Neural crest cell (in vitro differentiated cells): ENCODE measurements at places on chromosomes 4 and X. TPM values are rescaled to one million over a fixed set of nuclear protein-coding genes. Genes with fewer than 3 reads are reported as not detected.

DNA sequence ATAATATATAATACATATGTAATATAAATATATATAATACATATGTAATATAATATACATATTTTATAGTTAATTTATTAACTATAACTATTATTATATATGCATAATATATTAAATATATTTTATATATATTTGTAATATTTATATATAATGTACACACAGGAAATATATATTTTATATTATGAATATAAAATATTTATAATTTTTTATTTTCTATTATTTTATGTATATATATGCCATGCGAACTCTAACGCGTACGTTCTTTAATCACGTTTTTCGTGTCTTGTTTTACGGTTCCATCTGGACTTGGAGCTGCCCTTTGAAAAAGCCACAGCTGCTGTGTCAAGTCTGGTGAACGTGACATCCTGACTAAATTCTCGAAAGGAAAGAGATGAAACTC lies 332.1 kb downstream of the ASMT start:
- no peak for DNase-seq
- no peaks in the 10 kb centered on the region for H3K27me3 ChIP-seq
- no peak overlapping the region for H3K4me3 ChIP-seq
- no peak overlapping the region for H3K27ac ChIP-seq
- H3K36me3 ChIP-seq = no peaks in the 10 kb centered on the region
- H3K4me1 ChIP-seq = no peaks in the 10 kb centered on the region

DNA sequence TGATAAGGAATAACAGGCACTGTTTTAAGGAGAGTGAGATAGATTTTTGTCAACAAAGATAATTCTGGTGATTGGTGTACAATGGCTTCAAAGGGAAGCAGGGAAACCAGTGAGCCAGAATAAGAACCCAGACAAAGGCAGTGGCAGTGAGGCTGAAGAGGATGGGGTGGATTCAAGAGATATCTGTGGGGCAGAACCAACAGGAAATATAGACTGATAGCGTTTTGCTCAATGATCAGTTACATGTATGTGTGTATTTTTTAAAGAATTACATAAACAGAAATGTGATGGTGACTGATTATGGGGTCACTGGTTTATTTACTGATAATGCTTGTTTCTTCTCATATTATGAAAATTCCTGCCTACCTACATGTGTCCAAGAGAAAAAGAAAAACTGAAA lies 66.4 kb downstream of the AMMECR1 start:
- H3K4me3 ChIP-seq = no peak overlapping the region
- no peaks in the 10 kb centered on the region for H3K27me3 ChIP-seq
- H3K36me3 ChIP-seq = no peaks in the 10 kb centered on the region

DNA sequence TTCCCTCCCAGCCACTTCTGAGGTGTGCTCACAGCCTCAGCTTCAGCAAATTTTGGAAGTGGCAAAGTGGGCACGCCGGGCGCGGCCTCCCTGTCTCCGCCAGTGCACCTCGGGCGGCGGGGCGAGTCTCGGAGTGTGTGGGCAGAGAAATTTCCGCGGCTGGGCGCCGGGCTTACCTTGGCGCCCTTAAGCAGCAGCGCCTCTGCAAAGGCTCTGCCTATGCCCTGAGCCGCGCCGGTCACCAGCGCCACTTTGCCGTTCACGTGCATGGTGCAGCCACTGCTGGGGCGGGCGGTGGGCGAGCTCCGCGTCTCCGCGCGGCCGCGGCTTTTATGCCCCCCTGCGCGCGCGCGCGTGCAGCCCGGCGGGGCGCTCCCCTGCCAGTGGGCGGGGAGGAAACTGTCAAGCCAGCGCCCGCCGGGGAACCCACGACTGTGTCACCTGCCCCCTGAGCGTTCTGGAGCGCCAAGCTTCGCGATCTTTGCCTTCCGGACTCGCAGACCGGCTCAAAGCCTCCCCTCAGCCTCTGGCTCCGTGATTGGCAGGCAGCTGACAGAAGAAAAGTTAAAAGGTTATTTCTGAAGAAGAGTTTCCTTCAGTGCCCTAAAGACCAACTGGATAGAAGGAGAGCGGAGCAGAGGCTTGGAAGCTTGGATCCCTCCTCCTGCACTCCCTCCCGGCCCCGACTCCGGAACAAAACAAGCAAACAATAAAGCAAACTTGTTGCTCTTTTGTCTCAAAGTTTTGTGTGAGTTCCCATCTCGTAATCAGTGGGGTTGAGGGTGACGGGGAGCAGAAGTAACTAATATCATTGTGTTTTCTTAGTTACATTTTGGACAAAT lies at the start of gene HPGD:
HPGD (minus strand) TSS at position 306 of the 842 bp plus-strand sequence; CDS start at position 269, 37 bp downstream.
- H3K27ac ChIP-seq = no peak within 1 kb of the TSS
- peaks cover 9% of the 10 kb centered on the region for H3K4me1 ChIP-seq
- peaks cover 75% of the 10 kb centered on the region for H3K27me3 ChIP-seq
- peak within 1 kb of the TSS; percentile 89 for H3K4me3 ChIP-seq
- DNase-seq = peak; percentile 26
- H3K36me3 ChIP-seq = no peaks in the 10 kb centered on the region

The GABRQ gene
- total RNA-seq = 0.84 and 0.91 TPM in 2 replicates

GRCh38 chrX:85627363-85627762 lies 247.9 kb upstream of the POF1B start:
- DNase-seq = no peak
- no peak overlapping the region for H3K4me3 ChIP-seq
- no peaks in the 10 kb centered on the region for H3K27me3 ChIP-seq
- no peaks in the 10 kb centered on the region for H3K4me1 ChIP-seq
- H3K27ac ChIP-seq = no peak overlapping the region

The BMX gene
- total RNA-seq = not detected in 2 replicates

The GPR82 gene
- not detected in 2 replicates for total RNA-seq

DNA sequence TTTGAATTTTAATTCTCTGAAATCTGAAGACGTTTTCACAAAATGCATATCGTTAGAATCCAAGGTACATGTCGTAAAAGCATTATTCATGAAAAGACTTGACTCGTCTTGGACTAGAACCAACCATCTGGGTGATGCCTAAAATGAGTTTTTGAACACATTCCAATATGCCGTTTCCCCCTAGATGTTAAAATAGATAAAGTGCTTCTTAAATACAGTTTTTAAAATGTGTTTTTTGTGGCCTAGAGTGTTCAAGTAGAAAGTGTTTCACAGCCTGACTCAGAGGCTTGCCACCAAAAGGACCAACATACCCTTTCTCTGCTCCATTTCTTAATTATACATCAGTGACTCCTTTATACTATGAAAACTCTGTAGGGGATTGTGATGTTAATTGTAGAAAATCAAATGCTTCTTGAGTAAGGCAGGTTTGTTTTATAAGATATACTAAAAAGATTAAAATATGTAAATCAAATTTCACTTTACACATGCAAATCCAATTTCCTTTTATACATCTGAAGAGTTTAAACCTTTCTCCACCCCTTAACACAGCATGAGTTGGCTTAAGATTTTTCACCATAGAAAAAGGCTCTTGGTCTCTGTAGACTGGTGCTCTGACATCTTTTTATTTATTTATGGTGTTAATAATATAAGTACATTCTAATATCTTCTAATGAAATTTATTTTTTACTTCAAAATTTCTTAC lies 48.4 kb downstream of the PRKG2 start:
- H3K36me3 ChIP-seq = no peaks in the 10 kb centered on the region
- no peaks in the 10 kb centered on the region for H3K4me1 ChIP-seq
- DNase-seq = no peak
- H3K4me3 ChIP-seq = no peak overlapping the region
- H3K27me3 ChIP-seq = peaks cover 7% of the 10 kb centered on the region

The MAGEB16 gene
- total RNA-seq = not detected in 2 replicates

- DNase-seq = no peak
- H3K27ac ChIP-seq = no peak overlapping the region
- H3K27me3 ChIP-seq = no peaks in the 10 kb centered on the region
- no peaks in the 10 kb centered on the region for H3K36me3 ChIP-seq
- no peaks in the 10 kb centered on the region for H3K4me1 ChIP-seq
Observed at GRCh38 chrX:3576886-3577501, 136.5 kb downstream of the PRKX start.

The POU3F4 gene
- 13.0 and 13.8 TPM in 2 replicates for total RNA-seq

- peaks cover 6% of the 10 kb centered on the region for H3K4me1 ChIP-seq
- DNase-seq = no peak
- no peaks in the 10 kb centered on the region for H3K36me3 ChIP-seq
- H3K27me3 ChIP-seq = no peaks in the 10 kb centered on the region
Observed at GRCh38 chr4:32485956-32486355, 1765.8 kb downstream of the PCDH7 start.

DNA sequence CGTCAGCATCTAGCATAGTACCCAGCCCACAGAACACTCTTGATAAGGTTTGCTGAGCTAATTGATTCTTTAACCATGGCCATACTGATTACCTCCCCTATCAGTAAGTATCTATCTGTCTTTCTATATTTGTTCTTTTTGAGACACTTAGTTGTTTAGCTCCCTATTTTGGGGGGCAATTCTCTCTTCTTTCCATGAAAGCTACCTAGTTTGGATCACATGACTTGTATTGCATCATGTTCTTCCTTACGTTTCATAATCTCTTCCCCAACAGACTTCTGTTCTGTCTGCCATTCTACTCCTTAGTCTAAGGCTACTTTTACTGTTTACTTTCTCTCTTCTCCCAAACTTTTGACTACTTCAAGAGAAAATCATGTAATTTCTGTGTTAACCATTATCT lies 39.0 kb downstream of the TBC1D19 start:
- H3K36me3 ChIP-seq = peaks cover 9% of the 10 kb centered on the region
- no peak overlapping the region for H3K27ac ChIP-seq
- no peak overlapping the region for H3K4me3 ChIP-seq
- DNase-seq = no peak

The INTU gene
- total RNA-seq = 18.5 and 19.4 TPM in 2 replicates

GRCh38 chr4:8719421-8719820 lies 126.9 kb downstream of the CPZ start:
- DNase-seq = no peak
- H3K4me3 ChIP-seq = no peak overlapping the region
- H3K27ac ChIP-seq = no peak overlapping the region
- H3K27me3 ChIP-seq = peaks cover 77% of the 10 kb centered on the region

GRCh38 chr4:26468283-26468949 lies 21.9 kb downstream of the CCKAR start:
- H3K27ac ChIP-seq = no peak overlapping the region
- H3K4me3 ChIP-seq = no peak overlapping the region
- H3K27me3 ChIP-seq = no peaks in the 10 kb centered on the region
- no peak for DNase-seq

GRCh38 chr4:111213531-111213930 lies 590.7 kb upstream of the PITX2 start:
- H3K36me3 ChIP-seq = no peaks in the 10 kb centered on the region
- DNase-seq = no peak
- no peaks in the 10 kb centered on the region for H3K4me1 ChIP-seq

- no peaks in the 10 kb centered on the region for H3K27me3 ChIP-seq
- H3K4me1 ChIP-seq = no peaks in the 10 kb centered on the region
- no peak overlapping the region for H3K27ac ChIP-seq
- H3K36me3 ChIP-seq = no peaks in the 10 kb centered on the region
- H3K4me3 ChIP-seq = no peak overlapping the region
- DNase-seq = no peak
Observed at GRCh38 chrX:108332281-108332680, 105.9 kb downstream of the COL4A6 start.

GRCh38 chr4:95049551-95050233 lies 291.9 kb downstream of the BMPR1B start:
- H3K4me3 ChIP-seq = peak overlapping the region; percentile 77
- no peak overlapping the region for H3K27ac ChIP-seq
- H3K36me3 ChIP-seq = no peaks in the 10 kb centered on the region
- no peak for DNase-seq

DNA sequence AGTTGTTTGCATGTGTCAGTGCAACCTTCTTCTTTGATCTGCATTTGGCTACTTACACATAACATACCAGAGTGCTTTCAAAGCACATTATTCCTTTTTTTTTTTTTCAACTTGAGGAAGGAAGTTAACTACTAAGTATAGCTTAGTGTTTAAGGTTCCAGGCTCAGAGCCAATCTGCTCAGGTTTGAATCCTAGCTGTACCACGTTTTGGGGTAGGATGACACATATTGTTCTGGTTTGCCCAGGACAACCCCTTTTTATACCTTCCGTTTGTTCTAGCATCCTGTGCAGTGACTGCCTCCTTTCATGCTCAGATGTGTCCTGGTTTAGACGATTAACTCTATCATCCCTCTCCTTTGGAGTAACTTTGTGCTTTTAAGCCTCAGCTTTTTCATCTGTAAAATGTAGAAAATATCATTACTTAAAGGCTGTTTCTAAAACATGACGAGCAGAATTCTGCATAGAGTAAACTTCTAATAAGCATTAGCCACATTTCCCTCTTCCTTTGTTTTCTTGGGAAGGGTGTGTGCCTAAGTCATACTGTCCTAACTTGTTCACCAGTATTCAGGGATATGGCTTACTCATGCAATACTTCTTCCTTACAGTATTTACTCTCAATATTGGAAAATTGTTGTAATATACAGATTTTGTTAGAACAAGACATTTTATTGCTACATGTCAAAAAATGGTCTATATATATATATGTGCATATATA lies 281.3 kb downstream of the C4orf33 start:
- H3K27ac ChIP-seq = no peak overlapping the region
- no peaks in the 10 kb centered on the region for H3K4me1 ChIP-seq
- H3K27me3 ChIP-seq = no peaks in the 10 kb centered on the region
- H3K4me3 ChIP-seq = no peak overlapping the region

The PLXNB3 gene
- total RNA-seq = 15.7 and 16.2 TPM in 2 replicates

The BMP3 gene
- total RNA-seq = 0.34 and 0.40 TPM in 2 replicates

The MAGEC3 gene
- total RNA-seq = not detected in 2 replicates

The DGAT2L6 gene
- not detected in 2 replicates for total RNA-seq

- no peak overlapping the region for H3K4me3 ChIP-seq
- peaks cover 39% of the 10 kb centered on the region for H3K4me1 ChIP-seq
- no peaks in the 10 kb centered on the region for H3K27me3 ChIP-seq
- no peak overlapping the region for H3K27ac ChIP-seq
Observed at GRCh38 chr4:38086151-38086848, 126.1 kb downstream of the PTTG2 start.

DNA sequence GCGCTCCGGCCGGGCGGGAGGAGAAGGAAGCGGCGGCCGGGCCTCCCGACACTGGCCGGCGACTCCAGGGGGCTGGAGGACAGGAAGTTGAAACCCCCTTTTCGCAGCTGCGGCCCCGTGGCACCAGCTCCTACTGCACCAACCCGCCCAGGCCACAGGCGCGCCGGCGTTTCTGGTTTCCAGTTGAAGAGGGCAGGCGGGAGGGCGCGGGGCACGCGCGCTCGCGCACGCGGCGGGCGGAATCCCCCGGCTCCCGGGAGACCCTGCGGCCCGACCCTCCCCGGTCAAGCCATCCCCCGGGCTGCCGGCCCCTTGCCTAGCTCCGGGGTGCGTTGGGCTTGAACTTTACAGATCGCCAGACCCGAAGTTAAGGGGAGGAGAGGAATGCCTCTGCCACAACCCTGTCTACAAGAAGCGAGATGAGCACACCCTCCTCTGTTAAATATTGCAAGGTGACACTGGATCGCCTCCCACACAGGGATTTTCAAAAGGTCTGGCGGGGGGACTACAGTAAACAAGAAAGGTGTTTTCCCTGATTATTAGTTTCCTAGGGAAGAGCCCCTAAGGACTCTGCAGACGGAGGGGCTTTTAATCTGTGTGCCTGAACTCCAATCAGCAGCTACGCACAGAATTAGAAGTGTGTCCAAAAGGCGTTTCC lies 1.4 kb downstream of the ELOVL6 start:
- DNase-seq = peak; percentile 46
- peaks cover 60% of the 10 kb centered on the region for H3K4me1 ChIP-seq
- H3K36me3 ChIP-seq = peaks cover 5% of the 10 kb centered on the region

GRCh38 chrX:24464836-24465531 lies at the start of gene PDK3:
Gene PDK3 (plus strand): TSS chrX:24465286. CDS start chrX:24465456, 170 bp downstream.
- peaks cover 4% of the 10 kb centered on the region for H3K27me3 ChIP-seq
- H3K36me3 ChIP-seq = no peaks in the 10 kb centered on the region
- DNase-seq = peak; percentile 89
- peak within 1 kb of the TSS; percentile 93 for H3K4me3 ChIP-seq

The ATP1B4 gene
- not detected in 2 replicates for total RNA-seq

GRCh38 chr4:88821522-88821921 lies 123.9 kb upstream of the NAP1L5 start:
- no peak overlapping the region for H3K27ac ChIP-seq
- no peaks in the 10 kb centered on the region for H3K27me3 ChIP-seq
- DNase-seq = no peak
- H3K36me3 ChIP-seq = no peaks in the 10 kb centered on the region
- H3K4me3 ChIP-seq = no peak overlapping the region
- H3K4me1 ChIP-seq = peaks cover 27% of the 10 kb centered on the region
